ENCODE measurements at places on chromosomes 12 and 14.

DNA sequence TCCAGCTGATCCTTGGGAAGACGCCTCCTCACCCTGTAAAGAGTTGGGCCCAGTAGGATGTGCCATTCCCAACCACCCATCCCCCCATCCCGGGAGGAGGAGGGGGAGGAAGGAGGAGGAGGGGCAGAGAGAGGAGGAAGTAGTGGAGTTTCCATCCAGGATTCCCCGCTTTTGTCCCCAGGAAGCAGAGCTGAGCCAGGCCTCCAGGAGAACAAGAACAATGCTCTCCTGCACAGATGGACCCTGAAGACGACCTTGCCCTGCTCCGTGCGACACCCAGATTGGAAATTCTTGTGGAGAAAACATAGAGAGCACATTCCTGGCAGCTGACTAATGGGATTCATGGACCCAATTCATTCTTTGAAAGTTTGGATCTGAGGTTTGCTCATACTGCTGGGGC, 132.3 kb upstream of the CRY1 start:
- DNase-seq, result no peak

GRCh38 chr14:100281286-100282082, 24.8 kb downstream of the SLC25A29 start:
- no peak for DNase-seq

- DNase-seq, result no peak
Observed at GRCh38 chr12:106118-106591, 39.6 kb downstream of the IQSEC3 start.

DNA sequence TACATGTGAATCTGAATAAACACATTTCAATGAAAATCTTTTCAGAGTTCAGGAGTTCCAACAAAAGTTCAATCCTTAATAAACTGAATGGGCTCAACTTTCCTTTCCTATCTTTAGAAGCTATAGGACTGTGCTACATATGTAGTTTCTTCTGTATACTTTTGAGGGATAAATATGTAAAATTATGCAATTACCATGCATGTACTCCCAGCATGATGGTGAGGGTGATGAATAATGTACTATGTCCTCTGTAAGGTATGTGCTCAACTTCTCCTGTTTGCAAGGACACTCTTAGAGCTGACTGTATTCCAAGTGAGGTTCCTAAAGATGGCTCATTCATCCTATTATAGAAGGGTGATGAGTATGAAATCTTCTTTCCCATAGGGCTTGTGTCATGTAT, 15.5 kb downstream of the MBIP start:
- DNase-seq, result no peak

- DNase-seq, result no peak
Observed at GRCh38 chr14:61527325-61528100, 167.8 kb upstream of the HIF1A start.

DNA sequence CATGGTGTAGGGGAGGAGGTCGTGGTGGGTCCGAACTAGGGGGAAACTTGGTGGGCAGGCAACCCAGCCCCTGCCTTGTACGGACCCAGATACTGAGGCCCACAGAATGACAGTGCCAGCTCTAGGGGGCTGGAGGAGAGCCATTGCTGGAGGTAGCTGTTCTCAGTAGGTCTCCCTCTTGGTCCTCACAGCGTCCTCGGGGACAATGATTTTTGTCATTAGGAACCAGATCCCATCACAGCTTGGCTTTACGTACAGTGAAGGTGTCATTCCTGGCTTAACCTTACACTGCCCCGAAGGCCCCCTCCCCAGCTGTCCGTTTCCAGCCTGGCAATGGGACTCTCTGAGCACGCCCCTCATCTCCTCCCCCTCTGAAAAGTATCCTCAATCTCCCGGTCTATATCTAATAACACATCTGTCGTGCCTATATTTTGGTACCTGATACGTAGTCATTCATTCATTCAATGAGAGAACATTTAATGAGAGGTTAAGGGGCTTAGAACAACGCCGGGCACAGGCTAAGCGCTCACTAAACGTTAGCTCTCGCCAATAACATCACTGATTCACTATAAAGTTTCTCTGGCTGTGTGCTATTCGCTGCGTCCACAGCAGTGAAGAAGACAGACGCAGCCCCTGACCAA, 597 bp upstream of the DYNC1H1 start:
- DNase-seq, result no peak

- no peak for DNase-seq
Observed at GRCh38 chr12:86158956-86159355, 97.2 kb downstream of the MGAT4C start.

DNA sequence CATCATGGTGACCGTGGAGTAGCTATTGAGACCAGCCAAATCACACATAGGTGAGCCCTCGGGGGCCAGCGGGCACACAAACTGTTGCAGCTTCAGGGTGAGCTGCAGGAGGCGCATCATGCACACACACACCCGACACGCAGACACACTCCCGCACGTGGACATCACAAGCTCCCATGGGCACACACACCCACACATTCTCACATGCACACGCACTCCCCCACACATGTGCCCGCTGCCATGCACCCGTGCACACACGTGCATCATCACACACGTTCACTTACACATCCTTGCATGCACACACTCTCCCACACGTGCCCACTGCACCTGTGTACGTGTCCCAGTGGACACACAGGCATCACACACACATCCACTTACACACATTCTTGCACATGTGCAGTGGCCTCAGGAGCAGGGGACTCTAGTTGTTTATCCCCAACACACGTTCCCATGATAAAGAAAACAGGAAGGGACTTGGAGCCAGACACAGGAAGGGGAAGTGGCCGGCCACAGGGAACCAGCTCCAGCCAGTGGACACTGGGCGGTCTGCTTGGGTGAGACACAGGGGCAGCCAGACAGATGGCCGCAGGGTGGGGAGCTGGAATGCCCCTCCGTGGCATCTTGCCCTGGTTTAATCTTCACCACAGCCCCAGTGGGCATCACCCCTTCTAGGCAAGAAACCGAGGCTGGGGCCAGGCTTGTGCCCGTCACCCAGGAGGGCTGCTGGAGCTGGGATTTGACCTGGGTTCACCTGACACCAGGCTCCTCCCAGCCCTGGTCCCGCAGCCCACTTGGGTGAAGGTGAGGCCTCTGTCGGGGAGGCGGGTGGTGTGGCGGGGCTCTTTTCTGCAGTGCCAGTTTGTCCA, 49.7 kb downstream of the CYP46A1 start:
- peak; percentile 17 for DNase-seq

GRCh38 chr14:62138593-62138992, 376.4 kb downstream of the SNAPC1 start:
- no peak for DNase-seq

DNA sequence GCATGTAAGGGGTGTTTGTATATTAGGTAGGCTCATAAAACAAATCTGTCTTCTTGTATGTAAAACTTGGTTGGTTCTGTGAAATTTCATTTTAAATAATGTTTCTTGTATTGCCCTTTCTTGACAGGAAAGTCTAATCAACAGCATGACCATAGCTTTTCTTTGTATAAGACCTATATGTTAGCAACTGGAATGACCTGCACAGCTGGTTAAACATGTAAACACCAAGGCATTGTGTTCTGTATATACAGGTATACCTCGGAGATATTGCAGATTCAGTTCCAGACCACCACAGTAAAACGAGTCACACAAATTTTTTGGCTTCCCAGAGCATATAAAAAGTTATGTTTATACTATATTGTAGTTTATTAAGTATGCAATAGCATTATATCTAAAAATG, 183.6 kb downstream of the ERC1 start:
- no peak for DNase-seq

- DNase-seq, result no peak
Observed at GRCh38 chr12:120406069-120406468, 31.8 kb upstream of the COX6A1 start.

- DNase-seq, result no peak
Observed at GRCh38 chr12:56029166-56029519, 8.3 kb downstream of the IKZF4 start.

DNA sequence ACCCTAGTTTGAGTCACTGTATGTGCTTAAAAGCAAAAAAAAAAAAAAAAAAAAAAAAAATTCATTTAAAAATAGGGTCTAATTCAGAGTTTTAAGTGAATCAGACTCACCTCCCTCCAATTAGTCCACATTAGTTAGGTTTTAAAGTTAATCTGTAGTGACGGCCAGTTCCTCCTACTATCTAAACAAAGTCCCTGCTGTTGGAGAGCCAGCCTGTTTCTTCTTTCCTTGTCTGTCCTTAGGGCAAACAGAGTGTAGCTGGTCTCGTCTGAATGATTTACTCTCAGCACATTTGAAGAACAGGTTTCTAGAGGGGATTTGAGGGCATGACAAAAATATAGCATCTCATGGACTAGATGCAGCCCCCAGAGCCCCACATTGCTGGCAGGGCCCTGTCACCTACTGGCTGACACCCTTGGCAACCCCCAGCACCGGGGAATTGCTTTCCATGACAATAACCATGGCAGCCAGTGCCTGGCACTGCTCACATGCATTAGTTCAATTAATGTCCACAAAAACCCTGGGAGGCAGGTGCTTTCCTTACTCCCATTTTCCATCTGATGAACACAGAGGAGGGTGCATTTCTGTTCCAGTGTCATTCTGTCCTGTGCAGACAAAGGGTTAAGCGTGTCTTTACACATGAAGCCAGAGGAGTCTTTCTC, 138.3 kb downstream of the PLXNC1 start:
- no peak for DNase-seq

GRCh38 chr12:103930034-103930786, at the start of gene HSP90B1:
Gene HSP90B1 (plus strand): TSS chr12:103930410. CDS start chr12:103930516, 106 bp downstream.
- DNase-seq, result peak; percentile 99

GRCh38 chr12:2548081-2548480, 246.7 kb upstream of the FKBP4 start:
- no peak for DNase-seq

- no peak for DNase-seq
Observed at GRCh38 chr12:119320678-119321077, 13.9 kb upstream of the CCDC60 start.

- no peak for DNase-seq
Observed at GRCh38 chr14:33754261-33754660, 196.6 kb downstream of the EGLN3 start.

GRCh38 chr14:100467939-100468338, 119.3 kb downstream of the BEGAIN start:
- DNase-seq, result no peak

DNA sequence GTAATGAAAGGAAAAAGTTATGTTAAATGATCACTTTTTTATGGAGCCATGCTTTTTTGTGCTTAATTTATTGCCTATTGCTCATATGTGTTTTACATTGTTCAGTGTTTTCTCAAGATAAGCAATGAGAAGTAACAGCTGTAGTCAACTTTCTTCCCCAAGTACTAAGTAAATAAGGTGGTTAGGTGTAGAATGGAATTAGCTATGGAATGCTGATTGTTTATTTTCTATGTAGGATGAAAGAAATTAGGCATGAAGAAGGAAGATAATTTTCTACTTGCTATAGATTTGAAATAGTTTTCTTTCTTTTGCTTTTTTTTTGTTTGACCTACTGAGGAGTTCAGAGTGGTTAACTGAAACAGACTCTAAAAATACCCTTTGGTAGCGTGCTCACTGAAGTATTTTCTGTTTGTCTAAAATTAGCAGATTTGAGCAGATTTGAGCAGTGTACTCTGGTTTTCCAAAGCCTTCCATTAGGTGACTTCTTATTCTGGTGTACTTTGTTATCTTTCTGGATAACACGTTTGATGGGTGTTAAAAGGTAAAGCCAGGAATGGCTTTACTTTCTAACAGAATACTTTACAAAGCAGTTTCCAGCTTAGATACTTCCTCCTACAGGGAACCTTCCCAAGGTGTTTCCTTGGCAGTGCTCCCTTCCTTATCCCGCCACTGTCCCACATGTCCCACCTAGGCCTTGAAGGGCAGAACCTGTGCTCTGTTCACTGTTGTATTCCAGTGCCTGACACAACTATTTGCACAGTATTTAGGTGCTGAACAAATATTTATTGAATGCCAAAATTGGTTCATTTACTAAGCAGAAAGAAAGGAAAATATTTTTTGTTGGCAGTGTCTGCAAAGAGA, 56.0 kb downstream of the RASSF3 start:
- no peak for DNase-seq

- DNase-seq, result no peak
Observed at GRCh38 chr14:36915081-36915480, 253.4 kb downstream of the PAX9 start.

DNA sequence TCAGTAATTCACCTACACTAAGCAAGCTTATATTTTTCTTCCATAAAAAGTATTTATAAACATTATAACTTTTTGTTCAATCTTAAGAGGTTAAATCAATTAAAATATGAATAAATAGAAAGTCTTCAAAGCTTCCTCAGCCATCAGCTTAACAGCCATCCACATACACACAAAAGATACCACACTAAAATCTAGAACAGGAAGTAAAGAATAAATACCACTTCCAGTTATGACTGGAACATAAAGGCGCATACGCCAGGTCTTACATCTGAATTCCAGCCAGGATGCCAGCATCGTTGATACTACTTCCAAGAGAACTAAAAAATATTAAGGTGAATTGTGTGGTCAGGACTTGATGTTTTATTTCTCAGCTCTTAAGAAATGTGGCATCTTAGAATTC, 17.0 kb downstream of the SIX1 start:
- no peak for DNase-seq

- no peak for DNase-seq
Observed at GRCh38 chr14:66541627-66542026, 33.7 kb downstream of the GPHN start.

GRCh38 chr12:129084875-129085826, 231.9 kb downstream of the GLT1D1 start:
- DNase-seq, result no peak

- DNase-seq, result no peak
Observed at GRCh38 chr12:91885851-91886731, 259.6 kb downstream of the BTG1 start.

DNA sequence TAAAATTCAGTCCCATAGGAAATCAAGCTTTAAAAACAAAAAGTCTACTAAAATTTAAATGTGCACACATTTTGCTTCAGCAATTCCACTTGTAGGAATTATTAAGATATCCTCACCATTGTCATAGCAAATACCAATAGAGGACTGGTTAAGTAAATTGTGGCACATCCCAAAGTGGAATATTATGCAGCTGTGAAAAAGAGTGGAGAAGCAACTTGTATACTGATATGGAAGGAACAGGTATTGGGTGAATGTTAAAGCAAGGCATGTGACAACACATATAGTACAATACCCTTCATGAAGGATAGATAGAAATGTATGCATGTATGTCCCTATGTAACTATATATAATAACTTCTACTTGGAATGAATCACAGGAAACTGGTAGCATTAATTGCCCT, 11.9 kb downstream of the KRT8 start:
- DNase-seq, result no peak

DNA sequence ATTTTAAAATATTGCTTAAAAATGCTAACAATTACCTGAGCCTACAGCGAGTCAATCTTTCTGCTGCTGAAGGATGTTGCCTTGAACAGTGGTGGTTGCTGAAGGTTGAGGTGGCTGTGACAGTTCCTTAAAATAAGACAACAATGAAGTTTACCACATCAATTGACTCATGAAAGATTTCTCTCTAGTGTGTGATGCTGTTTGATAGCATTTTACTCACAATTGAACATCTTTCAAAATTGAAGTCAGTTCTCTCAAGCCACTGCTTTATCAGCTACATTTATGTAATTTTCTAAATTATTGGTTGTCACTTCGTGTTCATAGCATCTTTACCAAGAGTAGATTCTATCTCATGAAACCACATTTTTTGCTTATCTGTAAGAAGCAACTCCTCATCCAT, 20.3 kb downstream of the CMAS start:
- no peak for DNase-seq
